ENCODE measurements at places on chromosomes 2 and 18. TPM values are rescaled to one million over a fixed set of nuclear protein-coding genes. Genes with fewer than 3 reads are reported as not detected.

Gene LDAH
- total RNA-seq, result 28.2 TPM

GRCh38 chr18:35127201-35127600 lies 86.0 kb downstream of the MAPRE2 start:
- DNase-seq, result no peak

Gene IL36RN
- 0.69 TPM for total RNA-seq

- DNase-seq, result peak; percentile 43
Measured at GRCh38 chr2:120396013-120396860, 50.3 kb downstream of the INHBB start.

DNA sequence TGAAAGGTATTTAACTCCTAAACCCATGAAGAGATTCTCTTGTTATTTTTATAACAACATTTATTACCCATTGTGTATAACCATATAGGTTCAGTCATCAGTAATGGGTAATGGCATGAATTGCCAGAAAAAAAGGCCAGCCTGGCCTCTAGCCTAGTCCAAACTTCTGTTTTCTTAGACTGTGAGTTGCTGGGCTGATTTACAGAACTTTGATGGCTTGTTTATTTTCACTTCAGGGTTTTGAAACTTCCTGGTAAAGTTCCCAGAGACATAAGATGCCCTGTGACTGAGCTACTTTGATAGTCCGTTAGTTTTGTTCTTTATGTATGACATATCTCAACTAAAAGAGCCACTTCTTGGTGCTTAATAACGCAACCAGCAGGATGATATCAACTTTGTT lies 164.8 kb downstream of the METTL4 start:
- peak; percentile 42 for DNase-seq

DNA sequence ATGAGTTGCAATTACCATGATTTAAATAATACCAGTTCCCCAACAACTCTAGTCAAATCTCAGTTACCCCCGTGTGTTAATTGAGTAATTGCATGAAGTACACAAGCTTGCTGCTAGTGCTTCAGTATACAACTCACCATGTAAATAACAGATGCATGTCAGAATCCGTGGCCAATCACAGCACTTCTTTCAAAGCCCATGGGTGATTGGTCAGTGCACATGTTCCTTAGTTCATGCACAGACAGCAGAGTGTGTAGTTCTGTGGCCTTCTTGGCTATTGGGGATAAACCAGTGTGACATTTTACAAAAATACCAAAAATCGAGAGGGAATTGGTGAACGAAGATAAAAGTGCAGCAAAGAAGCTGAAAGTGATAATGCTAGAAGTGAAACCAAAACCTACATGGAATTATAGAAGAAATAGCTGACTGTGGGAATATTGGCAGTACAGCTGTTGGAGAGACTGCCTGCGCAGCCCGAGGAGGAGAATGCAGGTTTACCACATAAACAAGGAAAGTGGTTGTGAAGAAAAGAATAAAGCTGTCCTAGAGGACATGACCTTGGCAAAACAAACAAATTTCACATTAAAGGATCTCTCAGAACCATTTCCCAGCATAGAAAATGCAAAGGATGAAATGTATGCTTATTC lies 59.4 kb downstream of the NEDD4L start:
- DNase-seq, result no peak

Gene GALR1
- total RNA-seq, result not detected

GRCh38 chr2:16767789-16768476 lies 102.3 kb upstream of the CYRIA start:
- DNase-seq, result no peak

DNA sequence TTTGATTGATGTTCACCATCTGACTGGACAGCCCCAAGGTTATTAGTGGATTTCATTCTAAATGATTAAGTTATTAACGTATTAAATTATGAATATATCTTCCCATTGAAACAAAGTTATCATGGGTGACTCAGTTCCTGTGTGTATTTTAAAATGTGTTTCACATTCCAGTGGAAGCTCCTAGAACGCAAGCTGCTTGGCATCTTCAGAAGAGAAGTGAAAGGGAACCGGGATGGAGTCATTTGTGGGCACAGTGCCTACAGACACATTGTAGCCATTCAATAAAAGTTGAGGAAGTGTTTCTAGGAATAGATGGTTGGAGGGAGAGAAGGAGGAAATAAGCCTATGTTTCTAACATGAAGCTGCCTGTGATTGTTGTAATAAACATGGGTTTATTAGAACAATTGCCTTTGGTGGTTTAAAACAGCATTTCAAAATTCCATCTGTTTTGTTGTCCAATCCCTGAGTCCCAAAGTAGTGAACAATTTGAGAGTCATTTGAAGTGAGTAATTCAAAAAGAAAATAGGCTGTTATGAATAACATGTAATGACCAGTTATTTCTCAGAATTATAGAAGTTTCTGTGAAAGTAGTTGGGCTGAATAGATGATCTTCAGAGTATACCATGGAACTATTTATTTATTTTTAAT lies 143.5 kb downstream of the PKP4 start:
- peak; percentile 83 for DNase-seq

- no peak for DNase-seq
Measured at GRCh38 chr2:171966235-171966634, 33.5 kb upstream of the METAP1D start.

DNA sequence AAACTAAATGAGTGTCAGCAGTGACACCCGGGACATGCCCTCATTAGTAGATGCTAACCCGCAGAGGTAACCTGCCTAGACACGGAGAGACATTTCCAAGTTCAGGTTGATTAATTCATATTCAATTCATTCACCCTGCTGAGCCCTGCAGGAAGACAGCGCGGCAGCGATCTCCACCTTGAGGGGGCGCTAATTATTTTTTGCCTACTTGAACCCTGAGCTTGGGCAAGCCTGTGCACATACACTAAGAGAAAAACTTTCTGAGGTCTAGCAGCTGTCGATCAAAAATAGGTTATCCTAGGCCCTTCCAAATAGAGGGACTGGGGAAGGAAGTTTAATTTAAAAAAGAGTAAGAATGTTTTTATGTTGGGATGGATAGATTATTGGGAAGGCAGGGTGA lies 1.3 kb upstream of the LYPD6 start:
- peak; percentile 9 for DNase-seq

Gene CLEC4F
- not detected for total RNA-seq

DNA sequence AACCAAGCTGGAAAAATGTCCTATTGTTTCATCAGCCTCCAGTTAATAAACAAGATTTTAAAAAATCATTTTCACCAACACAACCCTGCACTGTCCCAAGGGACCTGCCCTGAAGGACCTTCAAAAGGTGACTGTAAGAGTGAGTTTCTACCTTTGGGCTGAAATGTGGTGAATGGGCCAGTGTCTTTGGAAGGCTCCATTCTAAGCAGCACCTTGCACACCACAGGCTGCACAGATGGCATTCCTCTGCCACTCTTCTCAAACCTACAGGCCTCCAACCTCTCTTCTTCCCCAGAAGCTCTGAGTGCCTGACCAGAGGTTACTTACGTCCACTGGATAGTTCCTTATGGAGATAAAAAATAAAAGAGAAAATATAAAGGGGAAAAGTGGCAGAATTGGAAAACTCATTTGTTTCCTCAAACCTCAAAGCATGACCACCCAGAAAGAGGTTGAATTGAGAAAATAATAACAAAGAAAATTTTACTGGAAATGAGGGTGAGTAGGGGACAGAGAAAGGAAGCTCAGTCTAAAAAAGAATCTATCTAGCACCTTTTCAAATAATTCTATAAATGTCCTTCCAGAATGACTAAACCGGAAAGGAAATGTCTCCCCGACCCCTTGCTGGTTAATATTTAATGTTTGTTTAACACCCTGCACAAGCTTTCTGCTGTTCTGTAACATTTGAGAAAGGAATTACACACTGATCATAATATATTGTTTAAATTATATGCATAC lies 175.7 kb downstream of the METTL4 start:
- DNase-seq, result peak; percentile 49

- no peak for DNase-seq
Measured at GRCh38 chr2:237682856-237683670, 55.7 kb downstream of the LRRFIP1 start.

- DNase-seq, result no peak
Measured at GRCh38 chr2:112144966-112145365, 6.8 kb downstream of the FBLN7 start.

- DNase-seq, result peak; percentile 47
Measured at GRCh38 chr18:76495435-76496193, 572 bp upstream of the ZNF516 start.

Gene TBR1
- under 0.01 TPM for total RNA-seq

DNA sequence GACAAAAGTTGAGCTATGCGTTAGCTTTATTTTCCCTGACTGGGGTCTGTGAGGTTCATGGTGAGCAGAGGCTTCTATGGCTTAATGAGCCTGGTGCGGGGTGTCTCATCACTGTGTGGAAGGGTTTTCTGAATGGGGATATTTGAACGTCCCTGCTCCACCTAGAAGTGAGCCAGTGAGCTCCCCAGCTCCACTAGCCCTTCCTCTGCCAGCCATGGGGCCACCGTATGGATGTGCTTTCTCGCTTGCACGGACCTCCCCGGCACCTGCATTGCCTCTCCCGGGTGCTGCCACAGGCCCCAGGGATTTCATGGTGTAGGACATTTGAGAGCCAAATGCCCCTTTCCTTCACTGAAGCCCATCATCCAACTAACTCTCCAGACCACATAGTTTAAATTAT lies 37.8 kb downstream of the CYP26B1 start:
- DNase-seq, result no peak

- DNase-seq, result no peak
Measured at GRCh38 chr18:79887181-79888000, 64.1 kb downstream of the SLC66A2 start.

DNA sequence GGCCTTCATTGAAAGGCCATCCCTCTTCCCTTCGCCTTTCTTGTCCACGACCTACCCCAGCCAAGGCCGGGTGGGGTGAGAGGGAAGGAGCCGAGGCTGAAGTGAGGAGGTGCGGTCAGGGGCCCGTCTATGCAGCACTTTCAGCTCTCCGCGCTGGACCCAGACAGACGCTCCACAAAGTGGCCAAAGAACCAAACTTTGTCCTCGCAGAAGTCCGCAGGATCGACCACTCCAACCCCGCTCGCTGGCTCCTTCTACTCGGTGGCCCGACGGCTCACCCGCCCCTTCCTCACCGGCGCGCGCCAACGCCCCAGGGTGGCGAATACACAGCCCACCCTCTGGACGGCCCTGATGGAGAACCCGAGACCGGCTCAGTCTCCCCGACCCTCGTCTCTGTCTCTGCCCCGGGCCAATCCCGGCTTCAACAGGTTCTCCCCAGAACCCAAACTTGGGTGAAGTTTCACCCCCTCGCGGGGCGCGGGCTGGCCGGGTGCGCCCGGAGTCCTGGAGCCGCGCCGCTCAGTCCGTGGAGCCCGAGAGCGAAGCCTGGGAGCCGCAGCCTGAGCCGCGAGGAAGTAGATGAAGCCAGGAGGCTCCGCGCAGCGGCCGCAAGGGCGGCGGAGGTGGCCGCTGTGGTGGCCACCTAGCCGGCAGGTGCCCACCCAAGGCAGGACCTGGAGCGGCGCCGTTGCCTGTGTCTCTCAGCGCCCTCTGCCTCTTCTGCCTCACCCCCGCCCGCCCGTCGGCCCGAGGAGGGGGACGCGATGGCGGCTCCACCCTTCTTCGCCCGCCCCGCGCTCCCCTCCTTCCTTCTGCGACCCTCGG lies 26.7 kb upstream of the ALPP start:
- no peak for DNase-seq

Gene LOXL3
- 1.1 TPM for total RNA-seq

DNA sequence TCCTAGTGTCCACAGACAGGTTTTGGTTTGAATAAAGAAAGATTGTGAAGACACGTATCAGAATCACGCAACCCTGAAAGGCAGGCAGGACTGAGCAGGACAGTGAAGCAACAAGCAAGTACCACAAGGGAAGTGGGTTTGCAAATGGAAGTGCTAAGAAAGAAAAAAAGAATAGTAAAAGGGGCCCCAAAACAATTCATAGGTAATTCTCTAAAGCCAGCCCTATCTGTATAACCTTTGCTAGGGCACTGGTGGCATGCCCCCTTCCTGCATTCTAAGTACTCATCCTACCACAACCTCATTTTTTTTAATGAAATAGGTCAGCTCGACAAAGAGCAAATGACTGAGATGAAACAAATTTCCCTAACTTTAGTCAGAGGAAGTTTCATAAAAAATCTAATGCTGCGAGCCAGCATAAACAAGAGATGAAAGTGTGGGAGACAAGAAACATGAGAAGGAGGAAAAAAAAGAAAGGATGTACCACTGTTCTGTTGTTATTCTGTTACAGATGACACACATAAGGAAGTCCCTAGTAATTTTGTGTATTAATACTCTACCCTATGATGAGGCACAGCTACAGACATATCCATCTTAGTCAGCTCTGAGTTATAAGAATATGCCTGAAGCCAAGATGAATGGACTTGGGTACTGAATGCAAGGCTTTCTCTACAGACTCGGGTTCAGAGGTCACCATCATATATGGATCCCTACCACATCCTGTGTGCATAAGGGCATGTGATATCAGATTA lies 32.2 kb downstream of the IKZF2 start:
- DNase-seq, result peak; percentile 22

DNA sequence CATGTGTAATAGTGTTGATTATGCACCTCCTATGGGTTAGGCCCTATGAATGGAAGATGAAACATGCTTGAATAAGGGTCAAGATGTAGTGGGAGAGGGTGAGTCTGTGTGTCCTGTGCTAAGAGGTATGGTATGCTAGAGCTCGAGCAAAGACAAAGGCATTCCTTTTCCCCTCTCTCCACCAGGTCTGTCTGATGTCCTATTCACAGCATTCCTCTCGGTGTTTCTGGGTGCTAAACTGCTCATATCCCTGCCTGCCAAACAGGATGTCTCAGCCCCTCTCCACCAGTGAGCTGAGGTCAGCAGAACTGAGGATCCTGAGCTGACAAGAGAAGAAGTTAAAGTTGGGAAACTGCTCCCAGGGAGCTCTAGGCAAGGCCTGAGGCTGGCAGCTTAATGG lies 344.9 kb downstream of the TSN start:
- DNase-seq, result peak; percentile 51

Gene KCNJ3
- 0.10 TPM for total RNA-seq

Gene ATG4B
- 53.0 TPM for total RNA-seq

Gene POTEE
- not detected for total RNA-seq

Gene HOXD4
- total RNA-seq, result 6.6 TPM

Gene MYCN
- not detected for total RNA-seq

GRCh38 chr2:135986507-135986906 lies 1.1 kb upstream of the DARS1 start:
- no peak for DNase-seq

Gene TRABD2A
- 1.1 TPM for total RNA-seq

Measured in renal cortical epithelial cell (primary cell).